PC-9 (cell line): ENCODE measurements at places on chromosomes 7 and 10.

DNA sequence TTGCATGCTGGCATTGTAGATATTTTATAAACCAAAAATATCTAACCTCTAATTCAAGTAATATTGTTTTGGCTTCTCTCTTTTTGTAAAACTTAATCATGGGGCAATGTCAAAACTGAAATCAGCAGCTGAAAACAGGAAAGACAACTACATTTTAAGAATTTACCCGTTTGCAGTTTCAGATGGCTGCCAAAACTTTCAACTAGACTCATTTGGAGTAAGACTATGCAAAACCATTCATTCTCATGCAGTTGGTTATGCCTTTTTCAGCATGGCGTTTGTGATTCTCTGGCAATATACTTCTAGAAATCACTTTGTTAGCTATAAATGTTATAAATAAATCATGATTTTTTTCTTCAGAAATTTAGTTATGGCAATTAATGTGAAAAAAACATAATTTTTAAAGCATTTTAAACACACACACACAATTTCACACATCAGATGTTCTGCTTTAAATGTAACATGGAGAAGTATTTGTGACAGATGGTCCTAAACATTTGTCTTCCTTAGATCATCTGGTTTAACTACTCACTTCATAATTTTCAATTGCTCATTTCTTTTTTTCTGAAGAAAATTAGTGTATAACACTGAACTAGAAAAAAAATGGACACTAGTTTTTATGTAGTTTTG is 116.4 kb downstream of the ITGB8 start:
- H3K27ac ChIP-seq: no peak overlapping the region
- H3K4me1 ChIP-seq: 0 out of 2 replicates have a peak, but pooled peaks cover under 1% of the 10 kb centered on the region
- H3K36me3 ChIP-seq: no peaks in the 10 kb centered on the region
- H3K27me3 ChIP-seq: no peaks in the 10 kb centered on the region
- no peak for DNase-seq

GRCh38 chr7:97269741-97270140 is 152.2 kb downstream of the SDHAF3 start:
- peaks cover 10% of the 10 kb centered on the region; the same call in 1 of the 2 replicates for H3K27me3 ChIP-seq
- H3K36me3 ChIP-seq: no peaks in the 10 kb centered on the region
- H3K27ac ChIP-seq: no peak overlapping the region
- DNase-seq: no peak

DNA sequence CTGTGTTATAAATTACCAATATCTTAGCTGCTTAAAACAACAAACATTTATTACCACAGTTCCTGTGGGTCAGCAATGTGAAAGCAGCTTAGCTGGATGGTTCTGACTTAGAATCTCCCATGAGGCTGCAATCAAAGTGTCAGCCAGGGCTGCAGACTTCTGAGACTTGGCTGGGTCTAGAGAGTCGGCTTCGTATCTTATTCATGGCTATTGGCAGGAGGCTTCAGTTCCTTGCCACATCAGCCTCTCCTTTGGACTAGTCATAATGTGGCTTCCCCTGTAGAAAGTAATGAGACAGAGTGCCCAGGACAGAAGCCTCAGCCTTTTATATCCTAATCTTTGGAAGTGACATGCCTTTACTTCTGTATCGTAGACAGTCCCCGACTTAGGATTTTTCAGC is 27.3 kb downstream of the RALA start:
- H3K36me3 ChIP-seq: peaks cover 8% of the 10 kb centered on the region; the same call in 1 of the 2 replicates
- no peak overlapping the region for H3K27ac ChIP-seq
- H3K4me1 ChIP-seq: no peaks in the 10 kb centered on the region
- H3K27me3 ChIP-seq: no peaks in the 10 kb centered on the region

DNA sequence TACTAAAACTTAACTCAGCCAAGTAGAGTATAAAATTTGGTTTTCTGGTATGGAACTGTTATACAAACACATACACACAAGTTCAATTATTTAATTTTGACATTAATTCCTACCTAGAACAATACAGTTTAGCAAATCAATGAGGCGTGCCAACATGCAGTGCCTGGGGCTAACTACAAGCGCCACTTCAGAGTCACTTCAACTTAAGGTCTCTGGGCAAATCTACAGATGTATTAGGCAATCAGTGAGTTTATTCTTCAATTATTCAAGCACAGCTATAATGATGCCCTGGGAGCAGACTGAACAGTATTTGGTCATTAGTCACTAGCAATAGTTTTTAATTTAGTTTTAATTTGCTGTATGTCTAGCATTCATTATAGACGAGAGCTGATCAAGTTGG is 51.6 kb downstream of the HIBADH start:
- H3K36me3 ChIP-seq: no peaks in the 10 kb centered on the region
- no peaks in the 10 kb centered on the region for H3K27me3 ChIP-seq
- H3K27ac ChIP-seq: no peak overlapping the region
- peak; percentile 49 for DNase-seq
- H3K4me1 ChIP-seq: peaks cover 32% of the 10 kb centered on the region
- no peak overlapping the region for H3K4me3 ChIP-seq

DNA sequence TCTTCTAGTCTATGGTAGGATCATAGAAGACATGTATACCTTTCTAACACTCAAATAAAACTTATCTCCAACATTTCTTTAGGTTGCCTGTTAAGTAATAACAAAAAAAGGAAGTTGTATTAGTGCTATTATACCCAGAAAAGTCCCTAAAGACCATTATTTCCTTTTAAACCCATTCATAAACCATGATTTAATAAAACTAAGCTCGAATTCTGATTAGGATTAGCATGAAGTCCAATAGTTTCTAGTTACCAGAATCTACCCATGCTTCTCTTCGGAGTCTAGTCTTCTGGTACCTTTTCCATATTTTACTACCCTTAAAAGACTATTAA is 62.7 kb downstream of the USP6NL start:
- H3K4me1 ChIP-seq: peaks cover 30% of the 10 kb centered on the region
- H3K27ac ChIP-seq: no peak overlapping the region
- H3K36me3 ChIP-seq: no peaks in the 10 kb centered on the region
- DNase-seq: no peak
- H3K27me3 ChIP-seq: no peaks in the 10 kb centered on the region
